Neural progenitor cell (in vitro differentiated cells): ENCODE measurements at places on chromosomes 5 and 9. TPM values are rescaled to one million over a fixed set of nuclear protein-coding genes. Genes with fewer than 3 reads are reported as not detected.

- H3K27ac ChIP-seq: no peak overlapping the region
- no peaks in the 10 kb centered on the region for H3K4me1 ChIP-seq
- no peak overlapping the region for H3K4me3 ChIP-seq
- no peaks in the 10 kb centered on the region for H3K36me3 ChIP-seq
These were observed 118.8 kb downstream of the ATPSCKMT start for GRCh38 chr5:10130881-10131280.

DNA sequence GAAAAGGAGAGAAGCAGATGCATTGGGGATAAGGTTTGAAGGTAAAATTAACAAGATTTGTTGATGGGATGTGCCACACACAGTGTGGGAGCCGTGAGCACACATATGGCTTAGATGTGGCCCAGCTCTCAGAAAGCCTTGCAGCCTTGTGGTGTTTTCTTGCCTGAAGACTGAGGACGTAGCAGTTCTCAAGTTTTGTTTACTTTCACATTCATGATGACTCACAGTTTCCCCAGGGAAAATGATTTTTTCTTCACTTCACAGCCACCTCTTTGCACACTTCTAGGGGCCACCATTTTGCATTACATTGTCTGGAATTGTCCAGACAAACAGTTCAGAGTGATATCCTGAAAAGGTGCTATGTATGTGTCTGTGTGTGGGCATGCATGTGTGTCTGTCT, 126.2 kb downstream of the BASP1 start:
- no peak overlapping the region for H3K27ac ChIP-seq
- no peaks in the 10 kb centered on the region for H3K27me3 ChIP-seq

The IFNA21 gene
- not detected in 2 replicates for total RNA-seq

DNA sequence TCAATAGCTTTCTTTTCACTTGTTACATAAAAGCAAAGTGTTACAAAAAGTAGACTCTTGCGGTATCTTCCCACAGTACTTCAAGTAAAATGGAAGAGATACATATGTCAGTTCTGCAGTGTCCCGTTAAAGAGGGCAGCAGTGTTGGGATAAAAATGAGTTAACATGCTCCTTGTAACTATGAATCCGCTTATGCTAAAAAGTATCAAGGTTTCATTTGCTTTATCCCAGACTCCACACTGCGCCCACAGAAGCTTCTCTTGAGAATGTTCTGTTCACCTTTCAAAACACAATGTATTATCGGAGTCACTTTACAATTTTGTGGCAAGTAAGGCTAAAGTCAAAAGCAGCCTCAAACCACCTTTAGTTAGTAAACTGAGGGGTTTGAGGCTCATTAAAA, 790 bp downstream of the PTAR1 start:
- no peak for DNase-seq
- no peaks in the 10 kb centered on the region for H3K27me3 ChIP-seq
- H3K4me1 ChIP-seq: peaks cover 41% of the 10 kb centered on the region
- H3K4me3 ChIP-seq: peak overlapping the region; percentile 85

DNA sequence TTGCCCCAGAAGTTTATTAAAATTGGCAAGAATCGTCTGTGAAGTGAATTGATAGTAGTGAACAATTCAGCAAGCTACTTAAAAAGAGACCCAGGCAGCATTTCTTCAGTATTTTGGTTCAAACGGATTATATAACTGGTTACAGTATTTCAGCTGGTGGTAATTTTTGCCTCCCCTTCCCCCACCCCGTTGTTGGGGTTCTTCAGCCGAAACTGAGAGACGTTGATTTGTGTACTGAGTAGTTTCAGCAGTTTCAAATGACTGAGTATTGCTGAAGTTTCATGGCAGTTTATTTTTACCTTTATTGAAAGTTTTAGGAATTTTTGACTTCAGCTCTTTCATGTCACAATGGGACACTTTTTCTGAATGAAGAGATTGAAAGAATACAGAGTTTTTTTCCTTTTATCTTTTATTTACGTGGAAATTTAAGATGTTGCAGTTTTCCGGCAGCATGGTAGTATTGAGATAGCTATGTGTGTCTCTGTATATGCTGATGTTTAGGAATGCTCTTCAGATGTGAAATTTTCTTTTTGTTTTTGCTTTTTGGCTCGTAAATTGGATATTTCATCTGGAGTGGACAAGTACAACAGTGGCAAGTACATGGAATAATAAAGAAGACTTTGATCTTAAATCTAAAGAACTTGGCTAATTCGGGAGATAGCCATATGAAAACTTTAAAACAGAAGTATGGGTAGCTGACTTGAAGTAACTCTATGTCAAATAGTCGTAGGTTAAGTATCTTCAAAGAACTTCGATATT, 1.9 kb downstream of the GPBP1 start:
- H3K36me3 ChIP-seq: peaks cover 9% of the 10 kb centered on the region
- peaks cover 22% of the 10 kb centered on the region for H3K4me1 ChIP-seq
- H3K4me3 ChIP-seq: peak overlapping the region; percentile 93

GRCh38 chr5:43631182-43631910, 28.4 kb downstream of the NNT start:
- no peak overlapping the region for H3K4me3 ChIP-seq
- no peaks in the 10 kb centered on the region for H3K27me3 ChIP-seq
- H3K36me3 ChIP-seq: peaks cover 5% of the 10 kb centered on the region
- peak; percentile 93 for DNase-seq
- H3K27ac ChIP-seq: no peak overlapping the region
- no peaks in the 10 kb centered on the region for H3K4me1 ChIP-seq

- no peak overlapping the region for H3K27ac ChIP-seq
- no peaks in the 10 kb centered on the region for H3K4me1 ChIP-seq
- DNase-seq: peak; percentile 84
- peaks cover 7% of the 10 kb centered on the region for H3K36me3 ChIP-seq
These were observed 13.4 kb downstream of the OXCT1 start for GRCh38 chr5:41856644-41857491.

The HRCT1 gene
- total RNA-seq: not detected in 2 replicates

GRCh38 chr9:86369810-86370209, 15.6 kb upstream of the TUT7 start:
- no peaks in the 10 kb centered on the region for H3K4me1 ChIP-seq
- no peaks in the 10 kb centered on the region for H3K27me3 ChIP-seq
- no peak for DNase-seq

GRCh38 chr5:39543335-39543734, 118.6 kb upstream of the DAB2 start:
- no peak overlapping the region for H3K4me3 ChIP-seq
- H3K4me1 ChIP-seq: no peaks in the 10 kb centered on the region
- no peak for DNase-seq
- no peak overlapping the region for H3K27ac ChIP-seq
- H3K36me3 ChIP-seq: no peaks in the 10 kb centered on the region

- H3K4me1 ChIP-seq: no peaks in the 10 kb centered on the region
- no peak for DNase-seq
These were observed 1008.9 kb downstream of the EFNA5 start for GRCh38 chr5:106661866-106662265.

GRCh38 chr5:68242743-68243142, 27.2 kb downstream of the PIK3R1 start:
- peaks cover 19% of the 10 kb centered on the region for H3K4me1 ChIP-seq
- H3K4me3 ChIP-seq: no peak overlapping the region
- no peaks in the 10 kb centered on the region for H3K27me3 ChIP-seq
- DNase-seq: no peak

GRCh38 chr9:97418880-97419279, 7.0 kb downstream of the TDRD7 start:
- H3K4me1 ChIP-seq: no peaks in the 10 kb centered on the region
- H3K27me3 ChIP-seq: peaks cover 10% of the 10 kb centered on the region
- no peaks in the 10 kb centered on the region for H3K36me3 ChIP-seq
- no peak overlapping the region for H3K27ac ChIP-seq

The PAIP2 gene
- total RNA-seq: 115 and 201 TPM in 2 replicates

The ADAMTS16 gene
- 3.9 and 4.1 TPM in 2 replicates for total RNA-seq

DNA sequence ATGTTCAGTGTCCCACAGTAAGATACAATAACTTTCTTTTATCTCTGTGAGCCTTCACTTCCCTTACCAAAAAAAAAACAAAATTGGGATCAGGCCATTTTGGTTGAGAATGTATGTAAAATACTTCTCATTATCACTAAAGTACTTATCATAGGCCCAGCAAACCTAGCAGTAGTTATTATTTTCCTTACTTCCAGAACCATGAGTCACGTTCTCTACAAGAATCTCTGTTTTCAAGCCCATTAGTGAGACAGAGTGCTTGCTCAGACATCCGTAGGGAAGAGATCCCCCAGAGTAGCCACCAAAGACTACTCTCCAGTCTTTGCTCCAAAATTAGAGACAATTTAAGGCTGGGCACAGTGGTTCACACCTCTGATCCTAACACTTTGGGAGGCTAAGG, 103.9 kb upstream of the NR5A1 start:
- no peak for DNase-seq
- H3K36me3 ChIP-seq: no peaks in the 10 kb centered on the region
- no peak overlapping the region for H3K27ac ChIP-seq
- H3K27me3 ChIP-seq: no peaks in the 10 kb centered on the region
- no peak overlapping the region for H3K4me3 ChIP-seq
